Fibroblast of skin of left biceps (primary cell): ENCODE measurements at places on chromosomes 3 and 15.
A peak's percentile ranks its signal among the peaks of the same experiment; 100 is the strongest.

GRCh38 chr3:51710631-51711351 lies 3.9 kb downstream of the GRM2 start:
- no peak for DNase-seq

GRCh38 chr3:29072611-29073010 lies 208.3 kb upstream of the RBMS3 start:
- peak; percentile 33 for DNase-seq

DNA sequence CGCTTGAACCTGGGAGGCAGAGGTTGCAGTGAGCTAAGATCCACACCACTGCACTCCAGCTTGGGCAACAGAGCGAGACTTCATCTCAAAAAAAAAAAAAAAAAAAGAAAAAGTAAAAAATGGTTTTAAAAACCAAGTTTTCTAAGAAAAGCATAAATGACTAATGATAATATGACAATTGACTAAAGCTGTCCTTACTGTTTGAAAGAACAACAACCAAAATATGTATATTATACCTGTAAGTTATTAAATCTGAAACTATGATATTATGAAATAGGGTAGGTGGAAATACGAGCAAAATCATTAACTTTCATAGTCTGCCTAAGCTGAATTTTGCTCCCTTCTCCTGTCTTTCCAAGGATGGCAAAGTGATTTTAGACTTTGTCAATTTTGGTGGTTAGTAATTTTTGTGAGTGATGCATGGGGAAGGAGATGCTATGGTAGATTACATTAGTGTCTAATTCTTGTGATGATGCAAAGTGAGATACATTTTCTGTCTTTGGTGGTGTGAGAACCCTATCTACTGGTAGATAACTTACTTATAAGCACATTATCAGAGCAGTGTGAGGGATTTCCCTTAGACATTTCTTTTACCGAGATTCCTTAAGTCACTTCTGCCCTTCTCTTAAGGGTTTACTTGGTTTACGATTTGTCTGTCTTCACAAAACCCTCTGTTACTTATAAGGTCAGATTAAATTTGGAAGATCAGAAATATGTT lies 10.6 kb upstream of the CHD2 start:
- DNase-seq = no peak

- DNase-seq = no peak
Observed at GRCh38 chr15:87743562-87743961, 513.0 kb downstream of the NTRK3 start.

DNA sequence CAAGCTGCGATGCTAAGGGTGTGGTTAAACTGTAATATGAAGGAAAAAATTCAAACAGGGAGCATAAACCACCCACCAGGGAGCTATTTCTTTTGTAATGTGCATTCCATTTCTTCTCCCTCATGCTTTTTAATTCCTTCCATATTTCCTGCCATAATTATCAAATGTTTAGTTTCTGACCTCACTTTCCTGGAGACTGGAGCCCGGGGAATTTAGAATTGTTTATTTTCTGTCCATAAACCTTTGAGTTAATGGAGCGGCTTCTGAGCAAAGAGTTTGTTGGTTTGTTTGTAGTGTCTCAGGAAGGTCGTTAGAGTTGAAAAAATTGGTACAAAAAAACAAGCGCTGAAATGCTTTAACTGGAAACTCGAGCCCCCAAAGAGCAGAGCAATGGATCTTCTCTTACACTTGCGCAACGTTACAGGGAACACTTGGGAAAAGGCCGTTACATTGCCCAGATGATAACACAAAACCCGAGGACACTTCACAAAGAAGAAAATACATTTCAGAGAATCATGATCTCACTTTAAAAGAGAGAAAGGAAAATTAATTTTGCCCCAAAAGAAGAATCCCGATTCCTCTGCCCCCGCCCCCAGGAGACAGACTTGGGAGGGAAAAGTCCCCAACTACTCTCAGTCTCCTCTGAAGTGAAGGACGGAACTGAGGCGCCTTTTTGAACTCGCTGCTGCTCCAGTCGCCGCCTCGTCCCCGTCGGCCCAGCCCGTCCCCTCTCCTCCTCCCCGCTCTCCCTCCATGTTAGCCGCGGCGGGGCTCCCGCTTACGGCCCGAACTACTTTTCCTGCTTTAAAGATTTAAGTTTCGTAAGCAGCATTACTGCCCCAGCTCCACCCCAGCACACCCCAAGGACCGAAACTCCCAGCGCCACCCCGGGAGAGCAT lies 842 bp downstream of the FSTL1 start:
- peak; percentile 80 for DNase-seq

- peak; percentile 89 for DNase-seq
Observed at GRCh38 chr3:29312960-29313452, 32.1 kb downstream of the RBMS3 start.

DNA sequence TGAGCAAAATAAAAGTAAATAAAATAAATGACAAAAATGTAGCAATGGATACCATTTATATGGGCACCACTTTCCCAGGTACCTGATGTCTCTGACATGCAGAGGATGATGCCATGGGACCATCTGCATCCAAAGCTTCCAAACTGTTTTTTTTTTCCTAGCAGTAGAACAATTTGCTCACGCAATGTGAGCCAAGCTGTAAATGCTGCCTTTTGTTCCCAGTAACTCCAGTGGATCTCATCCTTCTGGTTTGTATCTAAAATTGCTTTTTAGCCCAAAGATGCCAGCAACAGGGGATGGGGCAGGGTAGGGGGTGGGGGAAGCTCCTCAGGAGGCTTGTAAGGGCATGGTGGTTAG lies 32.7 kb downstream of the SLC12A8 start:
- no peak for DNase-seq

DNA sequence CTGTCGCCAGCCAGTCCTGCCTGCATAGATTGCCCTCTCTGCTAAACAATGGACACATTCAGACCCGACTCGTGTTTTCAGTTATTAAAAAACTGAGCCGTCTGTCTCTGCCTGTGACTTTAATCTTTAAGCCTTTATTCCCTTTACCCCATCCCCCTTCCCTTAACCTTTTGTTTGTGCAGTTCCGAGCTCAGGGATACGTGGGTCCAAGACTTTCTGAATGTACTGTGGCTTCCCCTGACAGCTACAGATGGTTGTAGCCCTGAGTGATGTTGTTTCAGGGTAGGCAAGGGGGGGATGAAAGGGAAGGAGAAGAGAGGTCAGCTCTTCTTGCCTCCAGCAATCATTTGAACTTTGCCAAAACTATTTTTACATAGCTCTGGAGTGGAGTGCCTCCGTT lies 44.6 kb downstream of the EEFSEC start:
- DNase-seq = no peak

GRCh38 chr15:32134842-32135241 lies 104.5 kb downstream of the CHRNA7 start:
- DNase-seq = no peak

DNA sequence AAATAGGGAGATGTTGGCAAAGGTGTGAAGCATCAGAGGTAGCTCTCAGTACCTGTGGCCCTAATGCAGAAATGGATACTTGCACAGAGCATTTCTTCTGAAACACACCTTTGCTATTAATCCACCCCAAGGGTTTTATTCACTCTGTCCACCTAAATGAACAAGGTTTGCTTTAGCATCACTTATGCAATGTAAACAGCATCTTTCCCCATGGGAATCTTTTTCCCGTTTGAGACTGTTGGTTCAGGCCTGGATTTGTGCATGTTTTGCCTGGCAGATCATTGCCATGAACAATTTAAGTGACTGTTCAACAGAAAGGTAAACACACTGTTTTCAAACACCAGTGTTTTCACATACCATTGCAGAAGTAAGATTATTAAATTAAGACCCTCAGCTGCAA lies 508.3 kb downstream of the SOX2 start:
- DNase-seq = no peak

- peak; percentile 71 for DNase-seq
Observed at GRCh38 chr3:172201136-172201869, 161.9 kb downstream of the FNDC3B start.

GRCh38 chr3:160564949-160565441 lies 376 bp downstream of the KPNA4 start:
- no peak for DNase-seq

DNA sequence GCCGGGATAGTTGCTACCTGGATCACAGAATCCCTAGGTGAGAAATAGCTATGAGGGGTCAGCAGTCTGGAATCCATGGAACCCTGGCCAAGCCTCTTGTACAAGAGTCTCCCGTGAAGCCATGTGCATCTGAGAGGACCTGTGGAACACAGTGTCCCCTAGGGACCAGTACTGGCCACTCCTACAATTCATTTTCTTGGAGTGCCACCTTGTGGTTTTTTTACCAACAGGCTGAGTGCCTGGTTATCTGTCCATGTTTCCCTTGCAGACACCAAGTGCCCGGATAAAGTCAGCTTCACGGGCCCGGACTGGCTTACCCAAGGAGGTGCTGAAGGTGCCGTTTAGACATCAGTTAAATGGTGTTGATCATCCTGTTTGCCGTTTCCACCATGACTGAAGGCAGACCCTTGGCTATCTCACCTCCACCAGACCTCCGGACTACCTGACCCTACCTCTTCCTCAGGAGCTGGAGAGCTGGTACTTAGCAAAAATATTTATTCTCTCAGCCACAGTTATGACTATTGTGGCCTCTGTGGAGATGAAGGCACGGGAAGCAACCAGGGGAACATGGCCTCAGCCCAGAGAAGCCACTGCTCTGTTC lies 93.9 kb downstream of the RBPMS2 start:
- no peak for DNase-seq

DNA sequence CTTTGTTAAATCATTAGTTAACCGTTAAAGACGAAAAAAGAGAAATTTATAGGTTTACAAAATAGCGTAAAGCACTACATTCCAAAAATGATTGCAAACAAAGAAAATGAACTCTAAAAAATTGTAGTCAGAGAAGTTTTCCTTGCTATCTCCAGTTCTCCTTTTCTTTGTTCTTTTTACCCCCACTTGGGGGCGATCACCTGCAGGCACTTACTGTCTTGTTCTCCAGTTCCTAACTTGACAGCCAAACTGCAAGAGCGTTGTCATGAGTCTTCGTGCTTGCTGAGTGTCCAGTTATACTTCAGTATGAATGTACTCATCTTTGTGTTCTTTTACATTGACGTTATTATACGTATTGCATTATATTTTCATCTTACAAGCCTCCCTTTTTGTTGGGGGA lies 54.5 kb downstream of the CHD2 start:
- DNase-seq = no peak

DNA sequence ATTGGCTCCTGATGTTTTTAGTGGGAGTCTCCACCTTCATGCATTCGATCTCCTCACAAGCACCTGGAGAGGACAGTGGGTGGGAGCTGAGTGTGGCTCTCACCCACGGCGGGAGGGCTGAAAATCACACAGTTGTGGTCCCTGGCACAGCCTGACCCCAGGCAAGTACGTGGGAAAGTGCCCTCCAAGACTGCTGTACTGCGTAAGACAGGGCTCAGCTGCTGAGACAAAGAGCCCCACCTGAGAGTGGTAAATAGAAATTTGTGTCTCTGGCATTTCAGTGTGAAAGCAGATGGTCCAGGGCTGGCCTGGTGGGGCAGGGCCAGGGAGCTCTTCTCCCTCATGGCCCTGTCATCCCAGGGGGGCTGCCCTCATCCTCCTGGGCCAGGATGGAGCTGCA lies 77.4 kb upstream of the IQSEC1 start:
- no peak for DNase-seq

GRCh38 chr3:60386306-60386705 lies 864.9 kb downstream of the FHIT start:
- DNase-seq = no peak

DNA sequence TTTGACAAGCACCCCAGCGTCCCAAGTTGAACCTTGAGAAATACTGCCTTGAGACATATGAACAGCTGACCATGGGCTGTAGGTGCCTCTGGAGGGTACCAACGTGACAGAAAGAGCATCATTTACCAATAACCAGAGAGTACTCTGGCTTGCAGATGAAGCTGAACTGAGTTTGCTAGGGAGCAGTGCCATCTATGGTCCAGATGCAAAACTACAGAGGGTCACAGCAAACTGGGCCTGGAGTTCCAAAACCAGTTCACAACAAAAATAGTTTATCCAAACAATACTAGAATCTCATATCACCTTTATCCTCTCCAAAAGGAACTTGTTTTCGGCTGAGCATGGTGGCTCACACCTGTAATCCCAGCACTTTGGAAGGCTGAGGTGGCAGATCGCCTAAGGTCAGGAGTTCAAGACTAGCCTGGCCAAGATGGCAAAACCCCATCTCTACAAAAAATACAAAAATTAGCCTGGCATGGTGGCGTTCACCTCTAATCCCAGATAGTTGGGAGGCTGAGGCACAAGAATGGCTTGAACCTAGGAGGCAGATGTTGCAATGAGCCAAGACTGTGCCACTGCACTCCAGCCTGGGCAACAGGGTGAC lies 69.3 kb downstream of the CHAC1 start:
- DNase-seq = peak; percentile 20

GRCh38 chr3:154029926-154030325 lies 91.3 kb upstream of the ARHGEF26 start:
- DNase-seq = no peak

- peak; percentile 0 for DNase-seq
Observed at GRCh38 chr3:109023656-109024254, 70.1 kb upstream of the GUCA1C start.

GRCh38 chr15:71304681-71305080 lies 189.4 kb downstream of the THSD4 start:
- no peak for DNase-seq

- DNase-seq = no peak
Observed at GRCh38 chr3:188305220-188305619, 151.3 kb downstream of the LPP start.

DNA sequence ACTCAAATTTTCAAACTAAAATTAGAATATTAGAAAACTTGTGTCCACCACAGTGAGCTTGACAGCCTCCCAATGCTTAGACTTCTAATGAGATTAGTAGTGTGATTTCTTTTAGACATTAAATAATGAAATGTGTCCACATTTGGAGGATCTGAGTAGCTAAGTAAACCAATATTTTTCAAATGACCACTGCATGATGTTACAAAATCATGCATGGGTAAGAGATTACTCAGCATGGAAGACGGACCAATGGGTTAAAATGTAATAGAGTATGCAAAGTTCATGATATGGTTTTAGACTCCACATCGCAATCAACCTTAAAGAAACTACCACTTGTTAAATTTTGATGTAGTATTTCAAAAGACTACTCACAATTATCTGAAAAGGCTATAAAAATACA lies 130.6 kb downstream of the IMPG2 start:
- DNase-seq = no peak

DNA sequence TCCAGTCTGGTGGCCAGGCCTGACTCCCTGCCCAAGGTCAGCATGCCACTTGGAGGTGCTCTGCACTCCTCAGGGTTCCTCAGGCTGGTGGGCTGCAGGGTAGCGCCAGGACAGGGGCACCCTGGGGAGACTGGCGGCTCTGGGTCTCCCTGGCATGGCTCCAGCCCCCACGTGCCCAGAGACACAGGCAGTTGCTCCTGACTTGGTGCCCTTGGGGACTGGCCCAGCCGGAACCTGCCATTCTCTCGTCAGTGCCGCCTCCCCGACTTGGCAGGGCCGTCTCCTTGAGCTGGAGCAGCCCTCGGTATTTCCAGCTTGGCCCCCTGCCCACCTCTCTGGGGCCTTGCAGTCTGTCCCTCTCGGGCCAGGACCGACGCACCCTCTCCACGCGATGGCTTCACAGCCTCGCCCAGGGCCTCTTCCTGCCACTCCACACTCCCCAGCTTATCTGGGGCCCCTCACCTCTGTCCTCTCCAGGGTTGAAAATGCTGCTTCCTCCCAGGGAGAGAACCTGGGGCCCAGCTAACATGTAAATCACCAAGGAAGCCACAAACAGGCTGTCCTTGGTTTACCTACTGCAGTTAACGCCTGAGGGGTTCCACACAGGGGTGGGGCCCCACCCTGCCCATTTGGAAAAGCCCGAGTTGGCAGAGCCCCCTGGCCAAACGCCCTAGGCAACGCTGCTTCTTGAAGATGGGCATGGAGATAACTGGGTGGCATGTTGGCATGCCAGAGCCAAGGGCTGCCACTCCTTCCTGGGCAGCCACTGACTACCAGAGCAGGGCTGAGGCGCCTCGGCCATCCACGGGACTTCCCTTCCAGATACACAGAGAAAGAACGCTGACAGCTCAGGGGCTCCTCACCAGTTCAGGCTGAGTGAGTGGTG lies 61.4 kb downstream of the SMAD6 start:
- DNase-seq = no peak
